Large intestine (tissue), 12 donors: ENCODE measurements at places on chromosomes 12 and 14. TPM values are rescaled to one million over a fixed set of nuclear protein-coding genes. Genes with fewer than 3 reads are reported as not detected.

NYNRIN gene
- polyA plus RNA-seq, result 54.4 TPM

ADAM21 gene
- 0.09 TPM for polyA plus RNA-seq

SLC39A2 gene
- polyA plus RNA-seq, result 0.06 TPM

LRRK2 gene
- polyA plus RNA-seq, result 2.8 TPM

NANOG gene
- 0.10 TPM for polyA plus RNA-seq

ADCK1 gene
- polyA plus RNA-seq, result 8.5 TPM

FMNL3 gene
- polyA plus RNA-seq, result 10.2 TPM

BDKRB1 gene
- polyA plus RNA-seq, result 5.4 TPM

EEF1AKMT3 gene
- polyA plus RNA-seq, result 8.0 TPM

KRT82 gene
- polyA plus RNA-seq, result not detected

GRCh38 chr14:92258934-92259333 lies 64.0 kb upstream of the SLC24A4 start:
- DNase-seq, result no peak

DNA sequence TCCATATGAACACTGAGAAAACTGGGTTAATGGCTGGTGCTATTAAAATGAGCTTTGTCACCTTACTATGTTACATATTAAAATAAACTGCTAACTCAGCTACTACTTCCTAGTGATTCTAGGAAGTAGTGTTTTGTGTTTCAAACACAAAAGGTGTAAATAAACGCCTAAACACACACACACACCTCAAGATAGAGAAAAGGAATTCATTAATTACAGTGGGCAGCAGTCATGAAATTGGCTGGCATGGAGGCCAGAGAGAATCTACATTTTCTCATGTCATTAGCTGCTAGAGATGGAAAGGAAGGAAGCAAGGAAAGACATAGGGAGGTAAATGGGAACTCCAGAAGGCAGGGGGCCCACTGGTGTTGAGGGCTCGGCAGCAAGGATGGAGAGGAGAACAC lies 787 bp upstream of the PRMT5 start:
- no peak for DNase-seq

GRCh38 chr12:32891526-32891925 lies 5.1 kb downstream of the PKP2 start:
- no peak for DNase-seq

- peak; percentile 3 for DNase-seq
Observed at GRCh38 chr12:125346362-125346761, 281.1 kb downstream of the AACS start.

- DNase-seq, result no peak
Observed at GRCh38 chr12:93751864-93752610, 74.9 kb downstream of the CRADD start.

GRCh38 chr12:120941846-120942405 lies 36.4 kb upstream of the HNF1A start:
- DNase-seq, result no peak

GRCh38 chr12:62692884-62693283 lies 226.3 kb downstream of the MON2 start:
- DNase-seq, result no peak
